ENCODE measurements at places on chromosomes 1 and 21.
A peak's percentile ranks its signal among the peaks of the same experiment; 100 is the strongest.

- DNase-seq, result no peak
These were observed 22.1 kb upstream of the MX1 start for GRCh38 chr21:41403966-41404365.

GRCh38 chr1:1360506-1361169 is 2.3 kb upstream of the MXRA8 start:
- DNase-seq, result peak; percentile 67

DNA sequence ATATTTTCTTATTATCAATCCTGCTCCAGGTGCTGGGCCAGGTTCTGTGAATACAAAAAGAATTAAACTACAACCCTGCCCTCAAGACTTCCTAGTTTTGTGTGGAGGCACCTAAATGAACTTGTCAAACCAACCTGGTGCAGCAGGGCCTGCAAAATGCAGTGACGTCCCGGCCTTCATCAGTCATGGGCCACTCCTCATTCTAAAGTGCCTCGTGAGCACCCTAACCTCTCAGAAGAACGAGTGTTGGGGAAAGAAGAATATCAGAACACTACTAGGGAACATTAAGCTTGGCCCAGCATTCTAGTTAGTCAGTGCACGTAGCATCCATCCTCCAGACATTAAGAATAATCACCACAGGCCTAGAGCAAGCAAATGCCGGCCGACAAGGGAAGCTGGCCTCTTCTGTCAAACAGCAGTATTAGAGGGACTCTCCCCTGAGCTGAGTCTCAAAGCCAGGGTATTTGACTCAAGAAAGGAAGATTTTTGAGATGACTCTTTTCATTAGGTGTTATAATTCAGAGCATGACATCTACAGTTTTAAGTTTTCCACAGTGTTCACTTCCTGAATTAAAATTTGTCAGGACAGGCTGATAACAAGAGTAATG is 137.9 kb downstream of the SLC45A1 start:
- no peak for DNase-seq

- DNase-seq, result no peak
These were observed 1.1 kb upstream of the MRPL24 start for GRCh38 chr1:156742017-156742416.

GRCh38 chr1:174777262-174777661 is 222.5 kb upstream of the CACYBP start:
- no peak for DNase-seq

- DNase-seq, result no peak
These were observed 98.6 kb upstream of the PAPPA2 start for GRCh38 chr1:176364236-176364905.

DNA sequence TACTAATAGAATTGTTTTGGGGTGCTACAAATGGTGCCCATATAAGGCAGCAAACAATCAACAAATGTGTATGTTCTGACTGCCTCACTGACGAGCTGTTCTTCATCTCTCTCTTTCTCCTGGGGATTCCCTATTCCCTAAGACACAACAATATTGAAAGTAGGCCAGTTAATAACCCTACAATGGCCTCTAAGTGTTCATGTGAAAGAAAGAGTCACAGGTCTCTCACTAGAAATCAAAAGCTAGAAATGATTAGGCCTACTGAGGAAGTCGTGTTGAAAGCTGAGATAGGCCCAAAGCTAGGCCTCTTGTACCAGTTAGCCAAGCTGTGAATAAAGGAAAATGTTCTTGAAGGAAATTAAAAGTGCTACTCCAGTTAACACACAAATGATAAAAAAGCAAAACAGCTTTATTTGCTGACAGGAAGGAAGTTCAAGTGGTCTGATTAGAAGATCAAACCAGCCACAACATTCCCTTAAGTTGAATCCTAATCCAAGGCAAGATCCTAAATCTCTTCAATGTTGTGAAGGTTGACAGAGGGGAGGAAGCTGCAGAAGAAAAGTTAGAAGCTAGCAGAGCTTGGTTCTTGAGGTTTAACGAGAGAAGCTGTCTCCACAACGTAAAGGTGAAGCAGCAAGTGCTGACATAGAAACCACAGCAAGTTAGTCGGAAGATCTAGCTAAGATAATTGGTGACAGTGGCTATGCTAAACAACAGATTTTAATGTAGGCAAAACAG is 26.3 kb downstream of the ATP2B4 start:
- DNase-seq, result no peak

DNA sequence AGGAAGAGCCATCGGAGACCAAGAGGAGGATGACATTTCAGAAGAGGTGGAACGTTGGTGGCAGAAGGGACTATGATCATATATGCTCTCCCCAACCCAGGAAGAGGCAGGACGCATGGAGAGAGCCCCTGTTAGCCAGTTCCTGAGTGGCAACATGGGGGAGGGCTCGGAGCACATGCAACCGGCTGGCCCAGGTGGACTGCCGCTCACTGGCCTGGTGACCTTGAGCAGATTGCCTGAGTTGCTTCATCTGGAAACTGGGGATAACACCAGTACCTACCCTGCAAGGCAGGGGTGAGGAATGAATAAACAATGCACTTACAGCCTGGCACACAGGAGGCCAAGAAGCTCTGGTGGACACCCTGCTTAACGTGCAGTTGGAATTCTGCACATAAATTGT is 29.0 kb downstream of the SYT6 start:
- no peak for DNase-seq

DNA sequence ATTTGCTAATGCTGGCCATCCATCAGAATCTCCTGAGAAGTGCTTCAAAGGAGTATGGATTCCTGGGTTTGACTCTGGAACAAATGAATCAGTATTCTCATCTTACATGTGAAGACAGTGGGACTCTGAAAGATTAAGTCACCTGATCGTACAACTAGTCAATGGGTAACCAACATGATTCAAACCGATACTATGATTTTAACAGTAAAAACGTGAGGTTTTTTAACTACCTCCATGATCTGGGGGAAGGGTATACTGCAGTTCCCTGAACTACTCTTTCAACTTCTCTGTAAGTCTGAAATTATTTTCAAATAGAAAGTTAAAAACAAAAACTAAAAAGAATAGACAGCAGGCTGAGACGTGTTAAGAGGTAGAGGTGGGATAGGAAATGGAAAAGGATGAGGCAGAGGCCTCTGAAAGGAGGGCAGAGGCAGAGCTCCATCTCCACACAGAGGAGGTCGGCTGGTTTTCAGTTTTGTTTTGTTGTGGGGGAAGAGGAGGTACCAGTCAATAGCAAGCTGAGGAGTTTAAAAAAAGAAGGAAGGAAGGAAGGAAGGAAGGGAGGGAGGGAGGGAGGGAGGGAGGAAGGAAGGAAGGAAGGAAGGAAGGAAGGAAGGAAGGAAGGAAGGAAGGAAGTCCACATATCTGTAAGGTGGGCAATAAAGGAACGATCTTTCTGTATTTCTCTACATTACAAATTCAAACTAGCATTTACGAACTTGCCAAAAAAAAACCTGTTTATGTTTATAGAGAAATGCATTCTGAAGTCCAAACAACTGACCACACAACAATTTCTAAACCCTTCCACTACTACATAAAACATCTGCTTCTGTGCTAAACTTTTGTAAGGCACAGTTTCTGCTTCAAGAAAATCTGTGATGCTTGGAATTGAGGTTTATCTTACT is 213.1 kb downstream of the RERE start:
- DNase-seq, result no peak

DNA sequence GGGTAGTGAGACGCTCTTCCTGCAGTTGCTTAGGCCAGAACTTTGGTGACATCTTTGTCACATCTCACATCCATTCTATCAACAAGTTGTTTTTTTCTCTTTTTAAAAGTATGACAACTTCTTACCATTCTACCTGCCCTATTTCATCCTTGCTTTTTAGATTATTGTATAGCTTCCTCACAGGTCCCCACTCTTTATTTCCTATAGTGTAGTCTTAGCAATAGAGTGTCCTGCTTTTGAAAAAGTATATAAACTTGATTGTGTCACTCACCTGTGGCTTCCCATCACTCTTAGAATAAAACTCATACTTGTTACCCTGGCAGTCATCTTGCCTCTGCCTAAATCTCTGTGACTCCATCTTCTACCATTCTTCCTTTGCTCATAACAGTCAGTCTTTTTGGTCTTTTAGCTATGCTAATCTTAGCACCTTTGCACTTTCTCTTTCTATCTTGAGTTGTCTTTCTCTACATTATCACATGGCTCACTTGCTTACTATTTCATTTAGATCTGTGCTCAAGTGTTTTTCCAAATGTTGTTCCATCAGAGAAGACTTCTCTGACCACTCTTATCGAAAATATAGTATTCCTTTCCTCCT is 9.5 kb downstream of the CDC73 start:
- no peak for DNase-seq

DNA sequence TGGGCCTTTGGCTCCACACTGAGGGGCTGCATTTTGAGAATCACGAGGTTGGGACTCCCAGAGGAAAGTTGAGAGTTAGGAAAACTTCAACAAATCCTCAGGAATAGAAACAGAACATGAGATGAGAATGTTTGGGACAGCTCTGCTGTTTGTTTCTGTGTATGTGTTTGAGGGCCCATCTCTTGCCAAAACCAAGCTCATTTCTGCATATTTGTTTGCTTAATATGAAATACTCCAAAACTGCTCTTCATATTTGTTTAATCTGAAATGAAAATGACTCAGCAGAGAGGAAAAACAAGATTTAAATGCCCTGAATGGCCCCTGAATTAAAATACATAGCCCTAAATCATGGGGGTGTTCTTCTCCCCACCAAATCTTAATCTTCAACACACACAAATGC is 78.1 kb downstream of the DDR2 start:
- DNase-seq, result no peak

GRCh38 chr1:117894078-117894477 is 35.3 kb downstream of the GDAP2 start:
- no peak for DNase-seq

GRCh38 chr1:55150880-55151588 is 64.1 kb downstream of the USP24 start:
- no peak for DNase-seq

GRCh38 chr1:235644693-235645305 is 4.8 kb downstream of the GNG4 start:
- no peak for DNase-seq

- DNase-seq, result peak; percentile 83
These were observed 18.7 kb downstream of the UQCRHL start for GRCh38 chr1:15788624-15789301.

- no peak for DNase-seq
These were observed 4.6 kb downstream of the LMX1A start for GRCh38 chr1:165351863-165352441.

Measured in retinal pigment epithelial cell (primary cell).